Mammary epithelial cell (primary cell): ENCODE measurements at places on chromosomes 6 and 20.

DNA sequence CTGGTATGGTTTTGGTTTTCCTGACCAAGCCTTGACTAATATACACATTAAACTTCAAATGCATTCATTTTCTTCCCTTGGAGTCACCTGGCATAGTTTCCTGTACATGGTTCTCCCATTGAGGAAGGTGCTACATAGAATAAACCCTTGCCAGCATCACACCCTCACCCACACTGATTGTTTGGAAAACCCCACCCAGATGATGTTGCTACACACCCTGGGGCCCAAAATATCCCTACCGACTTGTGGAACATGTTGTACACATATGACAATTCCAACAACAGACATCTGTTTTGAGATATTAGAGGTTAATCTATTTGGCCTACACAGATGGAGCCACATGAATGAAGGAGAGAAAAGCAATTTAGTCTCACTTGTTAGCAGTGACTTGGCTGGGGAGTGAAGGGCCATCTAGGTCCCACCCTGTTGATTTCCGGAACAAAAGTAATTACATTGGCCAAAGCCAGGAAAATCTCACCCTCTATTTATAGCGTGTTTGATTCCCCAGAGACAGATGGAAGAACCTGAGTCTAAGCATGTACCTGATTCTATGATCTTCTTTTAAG, 606.0 kb upstream of the BTBD3 start:
- DNase-seq: no peak

DNA sequence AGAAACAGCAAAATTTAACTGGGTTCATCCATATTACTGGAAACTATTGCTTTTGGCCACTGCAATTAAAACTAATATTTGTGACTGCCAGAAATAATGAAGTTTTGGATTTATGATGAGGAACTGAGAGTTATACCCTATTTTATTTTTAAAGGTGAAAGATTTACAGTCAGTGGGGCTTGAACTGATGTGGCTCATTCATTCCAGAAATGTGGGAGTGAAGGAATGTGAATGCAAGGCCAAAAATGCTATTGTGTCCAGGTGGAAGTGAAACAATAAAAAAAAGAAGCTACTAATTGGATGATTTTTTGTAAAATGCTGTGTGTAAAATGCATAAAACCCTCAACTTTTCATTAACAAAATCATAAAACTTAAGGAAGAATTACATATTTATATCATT, 491.9 kb downstream of the COL12A1 start:
- DNase-seq: no peak

GRCh38 chr6:42026540-42026939, 23.8 kb upstream of the TAF8 start:
- no peak for DNase-seq

DNA sequence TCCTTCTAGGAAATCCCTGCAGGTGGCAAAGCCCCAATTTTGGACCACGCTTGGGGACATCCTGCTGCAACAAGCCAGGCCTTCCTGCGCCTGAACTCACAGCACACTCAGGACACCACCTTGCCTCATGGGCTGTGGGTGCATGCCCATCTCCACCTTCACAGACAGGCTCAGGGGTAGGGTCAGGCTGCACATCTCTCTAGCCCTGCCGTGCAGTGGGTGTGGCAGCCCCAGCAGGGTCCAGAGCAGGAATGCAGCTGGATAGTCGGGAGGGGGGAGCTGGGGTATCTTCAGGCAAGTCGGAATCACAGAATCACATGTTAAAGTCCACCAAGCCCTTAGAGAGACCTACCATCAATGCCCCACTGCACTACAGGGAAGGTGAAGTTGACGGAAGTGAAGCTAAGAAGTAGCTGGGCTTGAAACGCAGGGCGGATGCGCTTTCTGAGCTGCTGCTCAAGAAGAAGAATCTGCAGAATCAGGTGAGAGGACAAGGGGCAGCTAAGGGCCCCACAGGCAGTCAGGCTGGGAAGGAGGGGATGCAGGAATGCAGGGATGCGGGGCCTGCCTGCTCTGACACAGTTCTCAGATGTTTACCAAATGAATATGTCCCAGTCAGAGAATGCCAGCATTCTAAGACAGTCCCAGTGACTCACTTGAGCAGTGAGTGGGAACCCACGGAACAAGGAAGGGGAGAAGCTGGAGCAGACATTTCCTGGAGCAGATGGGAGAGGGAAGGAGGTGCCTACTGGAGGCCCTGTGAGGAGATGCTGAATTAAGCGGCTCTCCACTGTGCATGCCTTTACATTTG, 11.3 kb downstream of the SERPINB6 start:
- DNase-seq: peak; percentile 48

- peak; percentile 35 for DNase-seq
Measured at GRCh38 chr6:132400883-132401617, at the start of gene MOXD1. Gene MOXD1, minus strand, starts transcription at chr6:132401475. Its CDS starts 49 bp downstream, at chr6:132401426.

- no peak for DNase-seq
Measured at GRCh38 chr6:56727097-56727850, 84.6 kb upstream of the DST start.

DNA sequence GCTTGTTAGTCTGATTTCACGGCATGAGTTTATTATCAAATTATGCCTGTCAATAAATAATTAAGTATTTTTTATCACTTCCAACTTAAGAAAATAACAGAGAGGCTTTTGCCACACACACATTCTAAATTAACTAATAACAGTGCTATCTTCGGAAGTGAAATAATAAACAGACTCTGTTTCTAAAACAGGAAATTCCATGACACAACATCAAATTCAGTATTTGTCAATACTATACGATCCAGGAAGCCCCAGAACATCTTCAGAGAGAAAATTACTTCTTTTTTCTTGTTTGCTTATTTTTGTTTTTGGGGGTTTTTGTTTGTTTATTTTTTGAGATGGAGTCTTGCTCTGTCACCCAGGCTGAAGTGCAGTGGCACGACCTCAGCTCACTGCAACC, 150.7 kb upstream of the PRDM1 start:
- DNase-seq: no peak

DNA sequence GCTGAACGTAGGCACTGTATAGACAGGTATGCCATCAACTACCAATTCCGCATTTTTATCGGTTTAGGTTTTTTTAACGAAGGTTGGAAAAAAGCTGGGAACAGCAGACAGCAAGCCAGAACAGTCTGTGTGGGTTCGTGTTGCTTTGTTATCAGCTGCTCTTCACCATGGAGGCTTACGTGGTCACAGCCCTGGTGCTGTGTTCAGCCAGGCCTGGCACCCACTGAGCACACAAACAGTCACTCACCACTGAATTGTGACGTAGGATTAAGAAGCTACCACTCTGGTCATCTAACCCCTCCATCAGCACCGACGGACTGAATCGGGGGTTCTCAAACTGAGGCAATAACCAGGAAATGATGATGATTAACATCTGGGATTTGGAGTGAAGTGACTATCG, 13.2 kb downstream of the FAM210B start:
- DNase-seq: no peak

DNA sequence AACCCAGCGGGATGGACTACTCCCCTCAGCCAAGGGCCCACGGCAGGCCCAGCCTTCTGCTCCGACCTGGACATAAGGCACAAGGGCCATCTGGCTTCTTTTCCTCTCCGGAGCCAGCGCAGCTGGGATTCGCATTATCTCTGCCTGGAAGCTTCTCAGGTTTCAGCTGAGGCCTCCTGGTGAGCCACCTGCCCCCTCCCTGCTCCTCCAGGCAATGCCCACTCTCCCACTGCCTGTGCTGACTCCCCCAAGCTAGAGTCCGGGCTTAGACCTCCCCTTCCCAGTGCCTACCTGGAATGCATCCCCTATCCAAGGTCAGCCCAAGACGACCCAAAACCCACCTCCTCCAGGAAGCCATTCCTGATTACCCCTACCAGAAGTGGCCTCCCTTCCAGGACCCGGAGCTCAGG, 60.7 kb downstream of the EZR start:
- no peak for DNase-seq

GRCh38 chr6:43667245-43668150, 20.1 kb downstream of the MRPS18A start:
- peak; percentile 69 for DNase-seq

DNA sequence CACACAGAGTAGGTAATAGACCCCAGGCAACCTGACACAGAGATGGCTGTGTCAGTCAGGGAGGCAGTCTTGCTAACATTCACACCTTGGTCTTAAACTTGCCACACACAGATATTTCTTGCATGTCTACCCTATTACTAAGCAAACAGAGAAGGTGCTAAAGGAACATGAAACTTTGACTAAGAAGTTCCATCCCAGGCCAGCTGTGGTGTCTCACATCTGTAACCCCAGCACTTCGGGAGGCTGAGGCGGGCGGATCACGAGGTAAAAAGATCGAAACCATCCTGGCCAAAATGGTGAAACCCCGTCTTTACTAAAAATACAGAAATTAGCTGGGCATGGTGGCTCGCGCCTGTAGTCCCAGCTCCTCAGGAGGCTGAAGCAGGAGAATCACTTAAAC, 222.4 kb upstream of the JARID2 start:
- DNase-seq: peak; percentile 45

DNA sequence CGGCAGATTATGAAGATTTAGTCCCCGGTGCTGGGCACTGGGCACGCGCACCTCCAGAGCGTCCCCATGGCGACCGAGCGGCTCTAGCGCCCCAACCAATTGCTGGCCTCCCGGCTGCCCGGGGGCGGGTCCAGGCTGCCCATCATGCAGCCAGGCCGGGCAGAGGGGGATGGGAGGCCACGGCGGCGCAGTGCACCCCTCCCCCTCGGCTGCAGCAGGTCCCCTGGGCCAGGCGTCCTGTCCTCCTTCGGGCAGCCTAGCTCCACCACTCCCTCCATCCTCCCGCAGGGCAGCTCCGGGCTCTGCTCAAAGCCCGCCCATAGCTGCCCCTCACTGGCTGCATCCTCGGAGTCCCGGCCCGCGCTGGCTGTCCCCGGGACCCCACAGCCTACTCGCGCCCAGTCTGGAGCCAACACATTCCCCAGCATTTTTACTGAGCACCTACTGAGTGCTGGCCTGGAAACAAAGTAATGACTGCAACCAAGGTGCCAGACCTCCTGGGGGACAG, 99.4 kb downstream of the ASXL1 start:
- DNase-seq: peak; percentile 46

DNA sequence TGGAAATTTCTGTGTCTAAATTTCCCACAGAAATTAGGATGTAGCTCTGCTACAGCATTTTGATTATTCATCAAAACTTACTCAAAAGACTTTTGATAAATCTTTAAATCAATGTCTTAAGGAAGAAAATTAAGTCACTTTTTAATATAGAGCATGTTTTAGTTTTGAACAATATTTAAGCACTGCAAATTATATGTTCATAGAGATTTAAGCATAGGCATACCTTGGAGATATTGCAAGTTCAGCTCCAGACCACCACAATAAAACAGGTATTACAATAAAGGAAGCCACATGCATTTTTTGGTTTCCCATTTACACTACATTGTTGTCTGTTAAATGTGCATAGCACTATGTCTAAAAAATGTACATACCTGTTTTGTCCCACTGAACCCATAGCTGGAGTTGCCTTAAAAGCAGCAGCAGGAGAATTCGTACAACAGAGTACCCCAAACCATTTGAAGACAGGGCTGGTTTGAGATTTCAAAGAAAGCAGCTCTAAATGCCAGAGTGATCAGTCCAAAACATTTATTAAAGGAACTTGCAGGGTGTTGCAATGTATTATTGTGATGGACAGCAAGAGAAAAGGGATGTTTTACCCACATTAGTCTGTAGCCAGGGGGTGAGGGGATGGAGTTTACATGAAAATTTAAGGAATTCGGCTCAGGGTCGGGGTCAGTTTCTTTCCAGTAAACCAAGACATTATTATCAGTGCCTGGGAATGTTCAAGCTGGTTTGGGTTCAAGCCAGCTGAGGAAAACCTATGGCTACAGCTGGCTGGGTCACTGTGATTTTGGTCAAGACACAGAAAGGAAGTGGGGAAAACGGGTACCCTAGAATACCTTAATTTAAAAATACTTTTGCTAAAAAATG, 6.3 kb upstream of the LOC128125822 start:
- no peak for DNase-seq

DNA sequence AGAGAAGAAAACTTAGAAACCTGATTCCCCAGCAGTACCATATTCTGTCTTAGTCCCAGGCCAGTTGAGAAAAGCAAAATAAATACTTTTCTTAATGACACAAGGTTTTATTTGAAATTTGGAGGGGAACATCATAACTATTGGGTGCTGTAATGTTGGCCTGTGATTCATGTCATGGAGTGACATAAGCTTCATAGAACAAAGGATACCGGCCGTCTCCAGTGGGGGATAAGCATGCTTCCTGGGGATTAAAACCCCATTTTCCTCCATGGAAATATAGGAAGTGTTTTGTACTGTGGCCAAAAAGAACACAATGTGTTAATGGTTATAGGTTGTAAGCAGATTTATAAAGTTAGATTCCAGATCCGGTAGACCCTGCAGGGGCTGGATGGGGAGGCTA, 18.0 kb downstream of the MTHFD1L start:
- no peak for DNase-seq

- DNase-seq: no peak
Measured at GRCh38 chr20:34773726-34774125, 51.7 kb downstream of the NCOA6 start.

DNA sequence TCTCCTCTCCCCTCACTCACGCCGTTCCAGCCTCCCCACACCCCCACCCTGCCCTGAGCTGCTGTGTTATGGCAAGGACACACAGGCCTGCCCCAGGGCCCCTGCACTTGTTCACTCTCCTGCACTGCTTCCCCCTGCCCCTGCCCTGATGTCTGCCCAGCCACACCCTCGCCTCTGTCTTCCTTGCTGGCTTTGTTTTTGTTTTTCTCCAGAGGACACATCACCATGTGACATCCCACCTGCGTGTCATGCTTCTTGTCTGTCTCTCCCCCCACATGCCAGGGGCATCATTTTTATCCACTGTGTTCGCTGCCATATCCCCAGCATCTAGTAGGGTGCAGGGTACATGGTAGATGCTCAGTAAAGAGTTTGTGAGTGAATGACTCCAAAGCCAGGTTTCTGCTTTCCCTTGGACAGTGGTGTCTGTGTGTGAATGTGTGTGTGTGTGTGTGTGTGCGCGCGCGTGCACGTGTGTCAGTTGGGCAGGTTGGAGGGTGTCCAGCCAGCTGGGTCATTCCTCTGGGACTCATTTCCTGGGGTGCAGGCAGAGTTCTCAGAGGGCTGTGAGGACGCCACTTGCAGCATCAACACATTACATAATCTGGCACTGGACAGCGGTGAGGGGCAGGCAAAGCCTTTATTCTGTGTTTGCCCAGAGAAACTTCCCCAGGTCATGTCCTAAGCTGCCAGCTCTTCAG, 60.6 kb downstream of the STK35 start:
- no peak for DNase-seq
